Daoy (cell line): ENCODE measurements at places on chromosomes 2 and 18. TPM values are rescaled to one million over a fixed set of nuclear protein-coding genes. Genes with fewer than 3 reads are reported as not detected.

GRCh38 chr2:34652636-34653035 is 1053.5 kb upstream of the FAM98A start:
- DNase-seq = no peak

DNA sequence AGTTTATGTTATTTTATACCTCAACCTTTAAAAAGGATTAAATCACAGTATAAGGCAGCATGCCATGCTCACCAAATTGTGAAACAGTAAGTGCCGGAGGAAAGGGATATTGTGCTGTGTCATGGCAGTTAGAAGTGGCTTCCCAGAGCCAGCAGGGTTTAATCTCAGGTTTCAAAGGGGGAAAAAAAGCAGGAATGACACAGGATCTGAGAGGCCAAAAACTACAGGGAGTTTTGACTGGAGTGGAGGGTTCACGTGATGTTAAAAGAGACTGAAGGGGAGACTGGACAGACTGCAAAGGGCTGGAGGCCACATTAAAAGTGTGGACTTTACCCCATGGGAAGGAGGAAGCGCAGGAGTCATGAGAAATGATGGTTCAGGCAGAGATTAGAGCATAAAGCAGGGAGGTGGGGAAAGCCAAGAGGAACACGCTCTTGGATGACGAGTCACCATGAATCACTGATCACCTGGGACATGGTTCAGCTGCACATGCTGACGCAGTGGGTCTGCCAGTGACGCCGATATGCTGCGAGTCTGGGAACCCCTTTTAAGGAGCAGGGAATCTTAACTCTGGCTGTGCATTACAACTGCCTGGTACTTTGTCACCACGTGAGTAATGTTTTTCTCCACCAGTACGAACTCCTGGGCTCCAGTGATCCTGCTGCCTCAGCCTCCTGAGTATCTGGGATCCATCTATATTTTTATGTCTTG is 6.1 kb downstream of the CHMP1B start:
- peak; percentile 98 for DNase-seq

GRCh38 chr2:157413326-157414035 is 30.4 kb downstream of the CYTIP start:
- DNase-seq = no peak

GRCh38 chr18:12744103-12744502 is 41.3 kb downstream of the PSMG2 start:
- peak; percentile 45 for DNase-seq

Gene PTPRM
- 6.8 and 13.0 TPM in 2 replicates for total RNA-seq

DNA sequence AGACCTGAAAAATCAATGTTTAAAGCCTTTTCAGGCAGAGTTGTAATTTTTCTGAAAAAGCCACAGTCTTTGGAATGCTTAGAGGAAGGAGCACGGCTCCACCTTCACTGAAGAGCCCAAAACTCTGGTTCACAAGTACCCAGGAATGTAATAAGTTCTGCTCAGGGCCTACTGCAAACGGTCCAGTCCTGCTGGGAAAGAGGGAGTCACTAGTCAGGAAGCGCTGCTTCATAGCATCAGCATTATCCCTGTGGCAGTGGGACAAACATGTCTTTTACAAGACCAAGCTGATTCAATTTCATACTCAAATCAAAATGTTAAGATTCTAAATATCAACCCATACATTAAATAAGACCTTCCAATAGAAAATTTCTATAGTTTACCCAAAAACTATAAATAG is 152.9 kb upstream of the PGAP1 start:
- DNase-seq = peak; percentile 18

DNA sequence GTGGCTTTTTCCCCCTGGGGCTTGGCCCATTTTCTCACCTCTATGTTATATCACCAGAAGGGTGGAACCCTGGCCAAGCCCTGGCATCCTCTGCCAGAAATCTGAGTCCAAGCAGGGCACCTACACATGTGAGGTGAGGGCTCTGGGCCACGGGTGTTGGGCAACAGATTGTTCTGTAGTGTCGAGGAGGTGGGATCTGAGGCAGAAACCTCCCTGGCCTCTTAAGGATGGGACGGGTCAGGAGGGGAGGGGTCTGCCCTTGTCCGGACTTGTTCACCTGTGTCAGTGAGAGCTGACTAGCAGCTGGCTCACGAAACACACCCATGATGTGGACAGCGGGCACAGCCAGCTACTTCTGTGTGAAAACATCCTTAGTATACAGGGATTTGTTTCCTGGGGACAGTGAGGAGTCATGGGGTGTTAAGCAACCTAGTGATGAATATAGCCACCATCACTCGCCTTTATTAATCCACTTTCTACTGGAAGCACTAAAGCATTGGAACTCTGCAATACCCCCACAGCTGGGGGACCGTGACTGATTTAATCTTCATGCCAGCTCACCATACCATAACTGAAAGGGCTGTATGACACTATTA is 35.6 kb downstream of the EPAS1 start:
- no peak for DNase-seq

DNA sequence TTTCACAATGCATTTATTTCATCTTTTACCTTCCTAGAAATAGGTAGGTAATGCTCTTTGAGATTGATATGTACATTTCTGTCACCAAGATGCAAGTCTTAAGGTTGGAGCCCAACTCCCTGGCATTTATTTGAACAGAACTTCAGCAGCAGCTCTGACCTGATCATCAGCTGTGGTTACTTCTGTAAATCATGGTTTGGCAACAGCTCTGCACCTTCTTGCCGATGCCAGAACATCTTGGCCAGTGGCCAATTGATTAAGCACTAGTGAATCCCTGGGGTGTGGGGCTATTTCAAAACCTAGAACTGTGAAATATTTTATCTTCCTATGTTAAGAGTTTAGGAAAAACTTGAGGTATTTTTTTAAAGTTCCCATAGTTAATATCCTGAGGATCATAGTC is 124.8 kb upstream of the NYAP2 start:
- DNase-seq = no peak

- DNase-seq = peak; percentile 79
Observed at GRCh38 chr2:46650556-46651001, 171.2 kb downstream of the TMEM247 start.

Gene CRYBA2
- total RNA-seq = 2.2 and 4.3 TPM in 2 replicates

- peak; percentile 93 for DNase-seq
Observed at GRCh38 chr2:240205348-240205747, 64.9 kb upstream of the OTOS start.

DNA sequence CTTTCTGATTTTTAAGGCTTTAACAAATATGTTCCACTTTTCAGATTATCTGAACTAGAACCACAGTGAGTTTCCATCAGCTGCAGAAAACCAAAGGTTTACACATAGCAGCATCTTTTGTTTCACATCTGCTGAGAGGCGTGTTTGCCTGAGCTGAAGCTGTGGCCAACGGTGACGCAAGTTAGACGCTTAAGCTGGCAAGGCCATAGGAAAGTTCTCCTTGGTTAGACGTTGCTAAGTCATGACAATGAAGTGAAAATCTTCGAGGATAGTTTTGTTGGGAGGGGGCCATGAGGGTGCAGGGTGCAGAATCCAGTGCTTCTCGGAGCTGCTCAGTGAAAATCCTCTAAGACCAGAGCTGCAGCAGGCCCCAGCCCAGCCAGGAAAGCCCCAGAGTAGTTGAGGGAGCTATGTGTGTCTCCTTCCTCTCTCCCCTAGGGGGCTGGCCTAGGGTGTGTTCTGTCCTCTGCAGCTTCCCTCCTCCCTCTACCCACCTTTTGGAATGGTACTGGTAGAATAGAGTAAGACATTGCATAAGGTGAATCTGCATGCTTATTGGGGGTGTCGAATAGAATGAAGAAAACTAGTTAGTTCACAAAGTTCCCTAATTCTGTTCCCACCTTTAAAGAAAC is 105.4 kb downstream of the FHOD3 start:
- DNase-seq = no peak

Gene WNT6
- total RNA-seq = 0.23 TPM in 1 of 2 replicates, not detected in the other

DNA sequence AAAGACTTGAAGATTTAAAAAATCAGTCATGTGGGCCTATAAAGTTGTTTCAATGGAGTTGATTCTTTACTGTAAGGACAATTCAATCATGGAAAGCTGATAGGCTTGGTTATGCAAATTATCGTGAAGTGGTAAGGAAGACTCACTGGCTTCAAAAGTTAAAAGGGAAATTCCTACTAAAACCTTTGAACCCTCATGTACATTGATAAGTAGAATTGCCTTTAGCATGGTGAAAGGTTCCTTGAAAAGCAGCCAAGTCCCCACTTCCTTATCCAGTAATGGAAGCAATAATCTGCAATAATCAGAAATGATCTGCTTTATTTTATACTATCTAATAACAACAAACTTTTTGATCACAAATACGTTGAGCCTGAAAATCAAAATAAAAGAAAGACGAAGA is 14.4 kb upstream of the CCL20 start:
- DNase-seq = no peak

GRCh38 chr2:33298233-33298632 is 178.2 kb upstream of the RASGRP3 start:
- peak; percentile 17 for DNase-seq

DNA sequence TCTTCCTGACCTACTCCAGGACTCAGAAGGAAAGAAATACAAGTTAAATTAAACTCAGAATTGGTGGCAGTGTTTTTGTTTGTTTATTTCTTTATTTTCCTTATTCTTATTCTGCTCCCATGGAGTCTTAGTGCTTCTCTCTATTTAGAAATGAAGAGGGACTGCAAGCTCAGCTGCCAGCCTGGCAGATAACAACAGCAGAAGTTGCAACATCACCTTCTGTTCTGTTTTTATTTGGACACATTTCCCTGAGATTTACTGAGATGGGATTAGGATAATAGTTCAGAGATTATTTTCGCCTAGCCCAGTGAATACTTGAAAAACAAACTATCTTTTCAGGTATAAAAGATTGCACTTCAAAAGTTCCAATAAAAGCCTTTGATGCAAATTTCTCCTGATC is 70.4 kb upstream of the DTNA start:
- DNase-seq = no peak

GRCh38 chr2:168663993-168664392 is 138.4 kb upstream of the NOSTRIN start:
- no peak for DNase-seq

DNA sequence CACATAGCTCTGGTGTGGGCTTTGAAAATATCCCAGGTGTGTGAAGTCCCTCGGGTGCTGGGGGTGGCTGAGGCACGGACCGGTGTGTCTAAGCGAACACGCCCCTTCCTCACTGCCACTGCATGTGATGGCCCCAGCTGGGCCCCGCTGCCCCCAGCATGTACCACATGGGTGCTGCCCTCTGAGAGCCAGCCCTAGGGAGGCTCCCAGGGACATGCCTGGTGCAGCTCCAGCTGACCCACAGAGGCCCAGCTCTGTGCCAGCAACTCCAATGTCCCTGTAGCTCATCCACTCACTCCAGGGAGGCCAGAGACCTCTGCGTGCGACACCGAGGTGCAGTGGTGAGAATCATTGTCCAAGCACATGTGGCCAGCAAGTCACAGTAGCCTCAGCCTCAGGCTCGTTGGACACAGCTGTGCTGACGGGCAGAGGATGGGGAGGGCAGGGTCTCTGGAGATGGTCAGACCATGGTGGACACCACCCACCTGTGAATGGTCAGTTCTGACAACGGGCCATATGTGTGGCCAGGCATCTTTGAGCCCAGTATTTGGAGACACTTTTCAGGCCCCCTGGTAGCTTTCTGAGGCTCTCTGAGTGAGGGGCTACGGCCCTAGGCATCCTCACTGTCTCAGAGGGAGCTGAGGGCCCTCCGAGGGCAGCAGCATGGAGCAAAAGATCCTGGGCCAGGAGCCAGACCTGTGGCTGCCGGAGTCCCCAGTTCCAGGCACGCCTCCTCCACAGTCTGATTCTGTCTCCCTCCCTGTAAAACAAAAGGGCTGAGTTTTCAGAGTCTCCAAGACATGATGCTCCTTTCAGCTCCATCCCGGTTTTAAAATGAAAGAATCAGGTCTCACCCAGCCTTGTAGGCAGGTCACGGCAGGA is 220.7 kb downstream of the NDUFA10 start:
- DNase-seq = no peak

Gene CAMKMT
- total RNA-seq = 14.2 and 24.4 TPM in 2 replicates

DNA sequence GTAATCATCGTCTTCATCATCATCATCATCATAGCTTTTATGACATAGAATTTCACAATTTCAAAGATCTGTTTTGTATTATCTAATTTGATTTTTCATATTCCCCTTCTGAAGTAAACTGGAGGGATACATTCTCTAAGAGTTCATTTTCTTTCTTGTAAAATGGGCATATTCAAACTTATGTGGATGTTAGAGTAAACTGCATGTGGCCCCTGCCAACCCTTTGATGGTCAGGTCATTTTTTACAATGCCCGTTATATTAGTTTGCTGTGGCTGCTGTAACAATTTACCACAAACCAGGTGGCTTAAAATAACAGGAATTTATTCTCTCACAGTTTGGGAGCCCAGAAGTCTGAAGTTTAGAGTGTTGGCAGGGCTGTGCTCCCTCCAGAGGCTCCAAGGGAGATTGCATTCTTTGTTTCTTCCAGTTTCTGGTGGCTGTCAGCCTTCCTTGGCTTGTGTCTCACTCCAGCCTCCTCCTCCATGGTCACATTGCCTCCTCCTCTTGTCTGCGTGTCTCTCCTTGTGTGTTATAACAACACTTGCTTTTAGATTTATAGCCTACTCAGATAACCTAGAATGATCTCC is 127.5 kb upstream of the MMADHC start:
- DNase-seq = peak; percentile 43

Gene CSRNP3
- total RNA-seq = 0.83 and 2.7 TPM in 2 replicates

DNA sequence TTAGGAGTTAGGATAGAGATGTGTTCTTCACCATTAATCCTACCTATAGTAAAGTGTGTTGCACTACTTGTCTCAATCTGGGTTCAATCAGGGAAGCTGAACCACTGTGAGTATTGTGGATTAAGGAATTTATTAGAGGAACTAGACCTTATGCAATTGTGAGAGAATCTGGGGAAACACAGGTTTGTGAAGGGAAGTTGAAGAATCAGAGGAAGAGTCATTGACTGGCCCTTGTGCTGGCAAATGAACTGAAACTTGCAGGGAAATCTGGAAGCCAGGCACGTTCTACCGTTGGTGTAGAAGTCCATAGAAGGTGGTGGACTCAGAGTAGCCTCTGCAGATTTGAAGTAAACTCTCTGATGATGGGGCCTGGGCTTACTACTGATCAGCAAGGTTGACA is 44.7 kb upstream of the HK2 start:
- DNase-seq = no peak

Gene POLR1A
- 29.0 and 31.0 TPM in 2 replicates for total RNA-seq

- DNase-seq = peak; percentile 81
Observed at GRCh38 chr2:12412898-12413305, 303.8 kb upstream of the TRIB2 start.

DNA sequence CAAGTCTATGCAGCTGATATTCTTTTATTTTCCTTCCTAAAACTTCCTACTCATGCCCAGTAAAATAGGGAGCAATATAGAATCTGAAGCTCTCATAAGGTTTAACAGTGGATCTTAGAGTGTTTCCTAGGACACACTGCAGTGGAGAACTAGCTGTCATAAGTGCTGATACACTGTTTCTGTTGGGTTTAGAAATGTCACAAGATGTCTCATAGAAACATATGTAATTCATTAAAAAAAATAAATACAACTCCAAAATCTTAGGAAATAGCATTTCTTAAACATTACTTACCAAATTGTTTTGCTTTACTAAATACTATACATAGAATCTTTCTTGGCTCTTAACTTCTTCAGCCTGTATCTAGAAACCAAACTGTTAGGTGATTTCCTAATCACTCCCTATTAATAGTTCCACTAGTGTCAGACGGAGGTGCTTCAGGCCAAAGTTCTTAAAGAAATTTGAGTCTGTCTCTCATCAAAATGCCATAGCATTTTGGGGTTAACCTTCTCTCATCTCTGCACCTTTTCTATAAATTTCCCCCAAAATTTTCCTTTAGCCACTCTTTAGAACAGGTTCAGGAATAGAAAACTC is 93.7 kb downstream of the CERKL start:
- no peak for DNase-seq

Gene ALPP
- total RNA-seq = 0.03 TPM in 1 of 2 replicates, not detected in the other

Gene FSIP2
- not detected in 2 replicates for total RNA-seq
